ENCODE measurements at places on chromosomes 6 and 20.
A peak's percentile ranks its signal among the peaks of the same experiment; 100 is the strongest.

DNA sequence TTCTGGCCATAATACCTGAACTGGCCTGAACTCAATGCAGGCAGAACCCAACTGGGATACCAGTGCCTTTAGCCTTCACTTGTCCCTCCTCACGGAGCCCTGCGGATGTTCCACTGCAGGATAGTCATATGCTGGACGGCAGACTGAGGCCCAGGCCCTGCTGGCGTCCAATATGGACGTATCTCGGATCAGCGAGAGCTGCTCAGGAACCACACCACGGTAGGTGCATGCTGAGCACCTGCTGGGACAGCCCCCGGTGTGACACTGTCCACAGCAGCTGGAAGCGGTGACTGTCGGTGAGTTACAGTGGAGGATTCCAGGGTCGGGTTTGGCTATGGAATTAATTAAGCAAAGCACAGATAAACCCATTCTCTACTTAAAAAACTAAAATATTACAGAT lies 48.7 kb downstream of the PSMG4 start:
- DNase-seq = no peak

- DNase-seq = no peak
These were observed 48.7 kb downstream of the AKIRIN2 start for GRCh38 chr6:87653074-87653962.

GRCh38 chr6:33579828-33580714 lies at the start of gene BAK1:
Gene BAK1, minus strand, starts transcription at chr6:33580276. Its CDS starts 2,672 bp downstream, at chr6:33577604.
- peak; percentile 80 for DNase-seq

DNA sequence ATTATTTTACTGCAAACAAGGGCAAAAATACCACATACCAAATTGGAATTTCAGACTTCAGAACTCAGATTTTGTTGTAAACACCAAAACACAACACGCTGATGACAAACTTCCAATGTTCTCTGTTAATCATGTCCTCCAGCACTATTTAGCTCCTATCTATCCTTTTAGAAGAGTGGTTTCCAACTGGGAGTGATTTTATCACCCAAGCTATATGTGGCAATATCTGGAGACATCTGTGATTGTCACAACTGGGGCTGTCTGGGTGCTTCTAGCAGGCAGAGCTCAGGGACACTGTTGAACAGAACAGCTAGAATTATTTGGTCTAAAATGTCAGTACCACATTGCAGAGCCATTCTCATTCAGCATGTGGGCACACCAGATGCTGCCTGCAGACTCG lies 244.6 kb downstream of the FOXC1 start:
- DNase-seq = no peak

GRCh38 chr6:51432481-51432880 lies 613.8 kb downstream of the TFAP2B start:
- DNase-seq = no peak

DNA sequence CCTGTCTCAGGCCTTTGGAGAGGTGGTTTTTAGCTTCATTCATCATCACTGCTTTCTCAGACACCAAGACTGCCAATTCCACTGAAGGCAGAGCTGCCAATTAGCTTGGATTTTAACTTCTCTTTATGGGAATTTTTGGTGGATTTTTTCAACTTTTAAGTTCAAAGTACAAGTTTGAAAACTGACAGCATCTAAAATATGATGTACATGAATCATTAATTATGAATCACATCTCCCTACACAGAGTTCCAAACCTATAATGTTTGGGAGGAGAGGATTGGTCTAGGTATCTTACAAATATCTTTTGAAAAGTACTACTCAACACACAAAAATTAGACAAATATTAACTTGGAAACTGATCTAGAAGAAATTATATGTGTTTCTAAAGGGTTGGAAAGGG lies 25.5 kb downstream of the CNKSR3 start:
- DNase-seq = no peak

DNA sequence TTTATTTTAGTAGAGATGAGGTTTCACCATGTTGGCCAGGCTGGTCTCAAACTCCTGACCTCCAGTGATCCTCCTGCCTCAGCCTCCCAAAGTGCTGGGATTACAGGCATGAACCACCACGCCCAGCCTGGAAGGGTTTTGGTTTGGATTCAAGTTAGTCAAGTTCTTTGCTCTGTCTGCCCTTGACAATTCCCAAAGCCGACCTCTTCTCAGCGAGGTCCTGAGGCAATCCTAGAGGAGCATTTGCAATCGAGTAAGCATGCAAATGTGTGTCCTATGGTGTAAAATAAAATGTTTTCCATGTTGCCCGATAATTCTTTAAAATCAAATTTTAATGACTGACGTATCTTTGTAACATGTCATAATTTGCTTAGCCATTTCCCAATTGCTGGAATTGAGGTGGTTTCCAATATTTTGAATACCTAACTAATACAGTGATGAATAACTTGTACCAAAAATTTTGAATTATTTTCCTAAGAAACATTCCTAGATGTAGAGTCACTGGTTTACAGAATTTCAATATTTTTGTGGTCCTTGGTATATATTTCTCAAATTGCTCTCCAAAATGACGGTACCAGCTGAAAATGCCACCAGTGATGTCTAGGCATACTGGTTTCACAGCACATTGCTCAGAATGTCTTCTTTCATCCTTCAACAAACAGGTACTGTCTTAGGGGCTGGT lies 38.7 kb downstream of the GTF2H5 start:
- DNase-seq = no peak

DNA sequence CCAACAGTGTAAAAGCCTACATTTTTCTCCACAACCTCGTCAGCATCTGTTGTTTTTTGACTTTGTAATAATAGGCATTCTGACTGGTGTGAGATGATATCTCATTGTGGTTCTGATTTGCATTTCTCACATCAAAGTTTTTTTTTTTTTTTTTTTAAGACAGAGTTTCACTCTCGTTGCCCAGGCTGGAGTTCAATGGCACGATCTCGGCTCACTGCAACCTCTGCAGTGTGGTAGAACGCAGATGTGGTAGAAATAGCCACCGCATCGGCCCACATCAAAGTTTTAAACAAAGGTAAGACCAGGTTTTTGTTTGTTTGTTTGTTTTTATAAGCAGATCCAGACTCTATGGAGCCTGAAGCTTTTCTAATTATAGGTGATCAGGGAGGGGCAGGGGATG lies 12.7 kb upstream of the PPP1R3G start:
- no peak for DNase-seq

DNA sequence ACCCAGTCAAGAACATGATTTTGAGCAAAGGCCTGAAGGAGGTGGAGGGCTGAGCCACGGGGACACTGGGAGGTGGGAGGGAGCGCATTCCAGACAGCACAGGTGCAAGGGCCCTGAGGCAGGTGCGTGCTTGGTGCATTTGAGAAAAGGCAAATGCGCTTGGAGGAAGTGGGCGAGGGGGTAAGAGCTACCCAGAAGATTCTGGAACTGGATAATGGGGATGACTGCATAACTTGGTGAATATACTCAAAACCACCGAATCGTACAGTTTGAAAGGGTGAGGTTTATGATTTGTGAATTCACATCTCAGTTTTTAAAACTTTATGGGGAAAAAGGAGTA lies 9.8 kb downstream of the PREX1 start:
- DNase-seq = no peak

Data from stimulated activated CD4-positive, alpha-beta T cell treated with anti-CD3 and anti-CD28 coated beads, Interleukin-4, amount 100 ng/mL, for 1 hour (primary cell).